NCI-H524 (cell line): ENCODE measurements at places on chromosomes 16 and 17.

- no peak for DNase-seq
Observed at GRCh38 chr17:73446617-73447016, 134.8 kb upstream of the CDC42EP4 start.

DNA sequence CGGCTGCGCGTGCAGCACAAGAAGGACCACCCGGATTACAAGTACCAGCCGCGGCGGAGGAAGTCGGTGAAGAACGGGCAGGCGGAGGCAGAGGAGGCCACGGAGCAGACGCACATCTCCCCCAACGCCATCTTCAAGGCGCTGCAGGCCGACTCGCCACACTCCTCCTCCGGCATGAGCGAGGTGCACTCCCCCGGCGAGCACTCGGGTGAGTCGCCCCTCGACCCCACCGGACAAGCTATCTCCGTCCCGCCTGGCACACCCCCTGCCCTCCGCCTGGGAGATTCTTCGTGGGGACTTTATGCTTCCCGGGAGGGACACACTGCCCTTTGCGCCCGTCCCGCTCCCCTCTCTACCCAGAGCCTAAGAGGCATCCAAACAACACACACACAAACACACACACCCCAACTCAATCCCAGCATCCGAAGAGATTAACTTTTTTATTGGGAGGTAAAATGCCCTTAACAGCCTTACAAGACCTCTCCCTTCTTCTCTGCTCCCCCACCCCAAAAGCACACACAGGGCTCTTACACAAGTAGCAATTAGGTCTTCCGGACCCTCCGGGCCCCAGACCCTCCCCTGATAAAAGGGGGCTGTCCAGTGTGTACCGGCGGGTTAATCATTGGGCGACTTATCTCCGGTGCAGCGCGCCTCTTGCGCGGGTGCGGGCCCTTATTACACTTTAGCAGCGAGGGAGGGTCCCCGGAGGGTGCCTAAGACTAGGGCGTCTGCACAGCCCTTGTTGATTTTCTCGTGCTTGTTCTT lies 2.1 kb downstream of the SOX9 start:
- DNase-seq: peak; percentile 22

DNA sequence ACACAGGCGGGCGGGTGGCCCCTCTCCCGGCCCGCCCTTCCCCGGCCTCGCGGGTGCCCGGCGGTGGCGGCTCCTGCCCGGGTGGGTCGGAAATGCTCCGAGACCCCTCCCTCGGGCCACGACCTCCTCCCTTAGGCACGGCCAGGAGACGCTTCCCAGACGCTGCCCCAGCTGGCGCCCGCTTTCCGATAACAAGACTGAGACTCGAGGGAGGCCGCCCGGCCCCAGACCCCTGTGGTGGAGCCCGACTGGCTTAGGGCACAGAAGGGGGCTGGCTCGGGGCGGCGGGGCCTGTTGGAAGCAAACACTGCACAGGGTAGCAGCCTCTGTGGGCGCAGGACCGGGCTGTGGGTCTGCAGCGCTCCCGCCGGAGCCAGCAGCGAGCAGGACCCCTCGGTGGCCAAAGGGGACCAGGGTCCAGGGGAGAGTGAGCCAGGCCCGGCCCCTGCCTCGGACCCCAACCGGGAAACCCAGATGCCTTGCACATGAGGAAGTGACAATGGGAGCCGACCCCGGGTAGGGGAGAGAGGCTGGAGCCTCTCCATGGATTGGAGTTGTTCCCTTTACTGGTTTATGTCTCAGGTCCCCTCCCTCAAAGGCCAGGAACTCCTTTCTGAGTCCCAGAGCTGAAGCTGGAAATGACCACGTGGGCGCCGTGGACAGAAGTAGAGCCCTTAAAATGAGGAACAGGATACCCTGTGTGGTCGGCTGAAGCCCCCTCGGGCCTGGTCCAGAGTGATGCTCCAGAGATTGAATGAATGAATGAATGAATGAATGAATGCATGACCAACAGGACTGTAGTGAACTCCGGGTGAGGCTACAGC lies 19.8 kb upstream of the ADCY7 start:
- peak; percentile 54 for DNase-seq

- DNase-seq: no peak
Observed at GRCh38 chr16:67641779-67642708, 2.9 kb upstream of the CARMIL2 start.

DNA sequence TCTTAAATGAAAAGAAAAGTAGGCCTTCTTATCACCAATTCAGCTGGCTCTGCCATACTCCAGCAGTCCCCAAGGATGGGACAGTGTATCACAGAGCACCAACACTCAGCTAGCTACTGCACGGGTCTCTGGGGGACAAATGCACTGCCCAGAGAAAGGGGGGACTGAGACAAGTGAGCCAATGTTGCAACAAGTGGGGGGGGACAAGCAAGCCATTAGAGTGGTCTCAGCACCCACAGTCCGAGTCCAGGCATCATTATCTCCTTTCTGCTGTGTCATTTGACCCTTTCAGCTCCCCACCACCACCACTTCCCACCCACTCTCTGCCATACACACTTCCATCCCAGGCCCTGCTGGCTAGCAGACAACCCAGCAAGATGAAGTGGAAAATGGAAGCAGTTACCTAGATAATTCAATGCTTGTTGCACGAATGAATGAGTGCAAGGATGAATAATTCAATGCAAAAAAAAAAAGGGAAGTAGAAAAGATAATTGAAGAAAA lies 7.0 kb downstream of the TMEM132E start:
- DNase-seq: no peak

GRCh38 chr16:58318391-58318790 lies 23.6 kb upstream of the PRSS54 start:
- peak; percentile 76 for DNase-seq

DNA sequence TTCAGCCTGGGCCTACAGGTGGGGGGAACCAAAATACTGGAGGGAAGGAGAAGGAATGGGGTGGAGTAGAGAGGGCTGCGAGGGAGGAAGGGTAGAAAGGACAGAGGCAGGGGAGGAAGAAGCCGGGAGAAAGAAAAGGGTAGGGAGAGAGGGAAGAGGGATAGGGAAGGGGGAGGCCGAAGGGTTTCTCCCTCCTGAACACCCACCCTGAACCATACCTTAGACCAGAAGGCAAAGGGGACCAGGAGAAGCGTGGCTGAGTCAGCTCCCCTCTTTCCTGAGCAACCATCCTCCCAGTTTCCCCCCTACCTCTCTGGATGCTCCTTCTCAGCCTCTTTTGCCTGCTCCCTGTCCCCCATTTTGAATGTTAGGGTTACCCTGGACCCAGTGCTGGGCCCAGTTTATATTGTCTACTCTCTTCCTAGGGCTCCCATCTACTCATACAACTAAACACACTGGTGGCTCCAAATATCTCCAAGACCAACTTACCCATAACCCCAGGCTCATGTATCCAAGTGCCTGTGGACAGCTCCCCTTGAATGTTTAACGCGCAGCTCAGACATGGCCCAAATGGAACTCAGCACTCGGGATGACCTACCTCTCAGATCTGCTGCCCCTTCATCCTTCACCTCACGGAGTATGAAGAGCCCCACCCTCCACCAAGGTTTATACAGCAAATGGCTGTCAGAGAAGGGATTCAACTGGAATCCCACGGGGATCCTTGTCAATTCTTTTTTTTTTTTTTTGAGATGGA lies 7.8 kb downstream of the TSPOAP1 start:
- no peak for DNase-seq
